ENCODE measurements at places on chromosomes 12 and 14.

DNA sequence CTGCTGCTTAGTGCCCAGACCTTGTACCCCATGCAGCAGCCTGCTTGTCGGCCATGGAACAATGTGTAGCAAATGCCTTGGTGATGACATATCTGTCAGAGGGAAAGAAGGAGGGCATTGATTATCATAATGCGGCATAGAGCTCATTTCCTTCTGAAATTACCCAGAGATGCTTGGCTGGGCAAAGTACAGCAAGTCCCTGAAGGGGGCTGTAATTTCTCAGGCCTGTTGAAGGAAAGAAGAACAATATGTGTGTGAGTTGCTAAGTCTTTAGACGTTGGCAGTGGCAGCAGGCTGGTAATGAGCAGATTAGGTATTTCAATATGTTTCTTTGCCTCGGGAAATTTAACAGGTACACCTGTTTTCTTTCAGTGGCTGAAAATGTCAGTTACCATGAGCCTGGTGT lies 128.6 kb downstream of the CRADD start:
- DNase-seq: no peak

GRCh38 chr12:122866950-122867607 lies 28.8 kb downstream of the VPS37B start:
- DNase-seq: no peak

DNA sequence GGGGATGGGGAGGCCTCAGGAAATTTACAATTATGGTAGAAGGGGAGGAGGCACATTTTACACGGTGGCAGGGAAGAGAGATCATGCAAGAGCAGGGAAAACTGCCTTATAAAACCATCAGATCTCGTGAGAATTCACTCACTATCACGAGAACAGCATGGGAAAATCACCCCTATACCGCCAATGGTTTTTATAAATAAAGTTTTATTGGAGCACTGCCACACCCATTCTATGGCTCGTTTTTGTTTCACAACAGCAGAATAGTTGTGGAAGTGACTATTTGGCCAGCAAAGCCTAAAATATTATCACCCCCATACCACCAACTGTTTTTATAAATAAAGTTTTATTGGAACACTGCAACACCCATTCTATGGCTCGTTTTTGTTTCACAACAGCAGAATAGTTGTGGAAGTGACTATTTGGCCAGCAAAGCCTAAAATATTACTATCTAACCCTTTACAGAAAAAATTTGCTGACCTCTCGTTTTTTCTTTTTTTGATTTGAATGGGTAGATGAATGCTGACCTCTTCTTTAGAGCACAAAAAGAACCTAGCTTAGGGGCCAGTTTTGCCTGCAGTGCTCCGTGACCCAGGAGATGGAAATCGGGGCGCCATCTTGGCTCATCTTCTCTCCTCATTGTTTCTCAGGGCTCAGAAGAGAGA lies 77.3 kb upstream of the RIN3 start:
- DNase-seq: no peak

- no peak for DNase-seq
These were observed 278.1 kb upstream of the FAR2 start for GRCh38 chr12:28870839-28871440.

GRCh38 chr12:47801170-47801903 lies 18.4 kb downstream of the HDAC7 start:
- peak; percentile 22 for DNase-seq

DNA sequence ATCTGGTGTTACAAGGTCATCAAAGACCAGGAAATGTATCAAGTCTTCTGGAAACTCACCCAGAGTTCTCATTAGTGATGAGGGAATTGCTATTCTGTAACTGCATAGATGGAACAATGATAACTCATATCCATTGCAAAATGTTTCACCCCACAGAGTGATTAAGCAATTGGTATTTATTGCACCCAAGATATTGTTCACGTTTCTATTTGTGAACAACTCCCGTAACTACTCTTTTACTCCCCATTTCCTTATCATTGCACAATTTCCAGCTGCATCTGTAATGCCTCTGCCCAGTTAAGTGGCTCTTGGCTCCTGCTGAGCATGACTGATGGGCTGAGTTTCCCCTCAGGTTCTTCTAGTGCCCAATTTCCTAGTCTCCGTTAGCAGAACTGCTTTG lies 108.7 kb upstream of the PRICKLE1 start:
- DNase-seq: no peak

- DNase-seq: no peak
These were observed 129.4 kb downstream of the SMOC1 start for GRCh38 chr14:70008284-70009262.

- DNase-seq: no peak
These were observed 117.3 kb downstream of the SLC2A13 start for GRCh38 chr12:39988574-39988973.

- DNase-seq: no peak
These were observed 575.5 kb downstream of the PRKD1 start for GRCh38 chr14:29351996-29352705.

GRCh38 chr14:75053396-75054291 lies 2.4 kb upstream of the MLH3 start:
- no peak for DNase-seq

GRCh38 chr14:49945448-49946319 lies 52.8 kb downstream of the ARF6 start:
- no peak for DNase-seq

DNA sequence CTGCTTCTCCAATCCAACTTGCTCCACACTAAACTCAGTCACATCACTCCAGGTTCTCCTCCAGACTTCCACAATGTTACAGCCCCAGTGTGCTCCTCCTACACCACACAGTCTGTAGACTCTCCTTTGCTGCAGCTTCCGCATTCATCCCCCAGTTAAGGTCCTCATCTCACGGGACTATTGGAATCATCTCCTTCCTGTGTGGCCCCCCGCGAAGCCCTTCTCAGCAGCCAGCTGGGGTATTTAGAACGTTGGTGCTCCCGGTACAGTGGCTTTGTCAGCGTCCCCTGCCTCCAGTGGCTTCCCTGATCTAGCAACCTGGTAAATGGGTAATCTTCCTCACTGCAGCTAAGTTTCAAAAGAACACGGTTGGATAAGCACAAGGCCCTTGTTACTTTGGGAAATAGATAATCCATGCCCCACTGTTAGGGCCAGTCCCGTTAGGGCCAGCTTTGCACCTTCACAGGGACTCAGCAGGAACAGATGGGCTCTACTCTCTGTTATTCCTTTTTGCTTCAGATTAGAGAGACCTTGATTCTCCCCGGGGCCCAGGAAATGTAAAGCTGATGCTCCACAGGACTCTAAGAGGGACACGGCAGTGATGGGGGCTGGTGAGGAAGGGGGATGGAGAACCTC lies 823 bp upstream of the TSPAN11 start:
- no peak for DNase-seq

DNA sequence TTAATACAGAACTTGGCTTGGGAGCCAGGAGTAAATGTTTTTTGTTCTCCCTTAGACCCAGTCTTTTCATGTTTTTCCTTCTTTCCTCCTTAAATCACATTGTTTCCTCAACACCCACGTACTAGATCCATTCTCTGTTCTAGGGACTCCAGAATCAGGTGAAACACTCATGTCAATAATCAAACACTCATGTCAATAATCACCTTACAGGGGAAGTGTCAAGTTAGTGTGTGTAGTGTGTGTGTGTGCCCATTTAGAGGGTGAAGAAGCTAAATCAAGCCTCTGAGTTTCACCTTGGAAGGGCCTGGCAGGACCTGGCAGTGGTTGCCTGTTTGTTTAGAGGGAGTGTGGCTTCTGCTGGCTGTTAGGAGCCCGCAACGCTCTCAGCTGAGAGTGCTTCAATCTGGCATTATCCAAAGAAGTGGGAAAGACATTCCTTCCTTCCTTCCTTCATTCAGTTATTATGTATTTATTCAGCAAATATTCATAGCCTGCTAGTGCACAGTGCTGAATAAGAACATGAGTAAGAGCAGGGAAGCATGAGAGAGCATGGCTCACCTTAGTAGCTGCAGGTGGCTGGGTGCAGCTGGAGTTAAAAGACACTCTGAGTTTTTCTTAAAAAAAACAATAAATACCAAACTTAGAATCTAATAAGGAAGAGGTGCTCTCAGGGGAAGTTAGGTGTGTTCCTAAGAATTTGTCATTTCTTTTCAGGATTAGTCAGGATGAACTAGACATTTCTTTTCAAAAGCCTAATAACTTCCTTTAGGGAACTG lies 17.6 kb upstream of the EID3 start:
- no peak for DNase-seq

GRCh38 chr12:14258575-14258940 lies 106.9 kb upstream of the ATF7IP start:
- no peak for DNase-seq

DNA sequence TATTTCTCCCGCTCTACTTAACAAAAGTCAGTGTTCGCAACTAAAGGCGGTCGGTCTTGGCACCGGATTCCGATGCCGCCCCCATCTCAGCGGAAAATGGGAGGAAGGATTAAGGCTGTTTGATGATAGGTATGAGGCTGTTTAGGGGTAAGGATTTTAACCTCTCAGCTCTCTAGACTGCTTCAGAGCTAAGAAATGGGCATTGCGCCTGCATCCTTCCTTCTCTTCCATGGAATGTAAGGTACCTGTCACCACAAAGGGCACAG lies 1.4 kb downstream of the COCH start:
- no peak for DNase-seq

GRCh38 chr12:8589679-8590078 lies 23.0 kb downstream of the AICDA start:
- DNase-seq: no peak

DNA sequence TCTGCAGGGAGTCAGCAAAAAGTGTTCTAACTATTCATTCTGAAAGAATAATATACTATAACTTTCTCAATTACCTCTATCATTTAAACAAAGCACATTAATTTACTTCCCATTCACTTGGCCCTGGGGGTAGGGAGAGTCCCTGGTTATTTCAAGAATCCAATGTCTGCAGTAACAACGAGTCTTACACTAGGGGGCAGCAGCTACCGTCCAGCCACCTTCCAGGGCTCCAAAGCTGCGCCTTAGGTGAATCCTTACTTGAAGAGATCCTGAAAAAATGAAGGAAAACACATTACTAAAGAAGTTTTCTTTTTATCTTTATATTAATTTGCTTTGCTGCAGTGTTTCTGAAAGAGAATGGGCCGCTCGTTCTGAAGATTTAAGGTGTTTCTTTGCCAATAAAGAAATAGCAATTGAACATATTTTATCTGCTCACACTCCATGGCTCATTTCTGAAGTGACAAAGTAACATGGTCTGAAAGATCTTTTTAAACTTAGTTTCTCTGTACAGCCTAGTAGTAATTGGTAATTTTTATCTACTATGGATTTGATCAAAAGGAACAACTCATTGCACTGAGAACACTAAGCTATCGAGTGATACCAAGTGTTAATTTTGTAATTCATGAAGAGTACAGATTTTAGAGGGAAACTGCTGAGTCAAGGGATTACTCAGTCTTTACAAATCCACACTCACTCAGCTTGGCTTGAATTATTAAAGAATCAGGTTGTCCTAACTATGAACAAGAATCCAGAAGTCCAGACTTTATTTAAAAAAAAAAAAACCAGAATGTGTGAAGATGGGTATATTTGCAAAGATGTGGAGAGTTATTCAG lies 27.6 kb downstream of the BHLHE41 start:
- no peak for DNase-seq

DNA sequence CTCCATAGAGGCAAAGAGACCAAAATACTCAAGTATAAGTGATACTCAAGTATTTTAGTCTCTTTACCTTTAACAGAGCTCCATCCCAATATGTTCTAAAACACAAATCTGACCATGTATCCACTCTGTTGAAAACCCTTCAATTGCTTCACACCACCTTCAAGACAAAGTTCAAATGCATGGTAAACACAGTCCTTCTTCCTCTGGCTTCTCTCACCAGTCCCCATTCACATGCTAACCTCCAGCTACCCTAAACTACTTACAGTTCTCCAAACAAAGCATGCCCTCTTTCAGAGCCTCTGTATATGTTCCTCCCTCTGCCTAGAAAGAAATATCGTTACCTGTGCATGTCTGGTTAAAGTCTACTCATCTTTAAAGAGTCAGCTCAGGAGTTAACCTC lies 100.2 kb downstream of the NUMB start:
- no peak for DNase-seq
